ENCODE measurements at places on chromosomes 13 and 19.

DNA sequence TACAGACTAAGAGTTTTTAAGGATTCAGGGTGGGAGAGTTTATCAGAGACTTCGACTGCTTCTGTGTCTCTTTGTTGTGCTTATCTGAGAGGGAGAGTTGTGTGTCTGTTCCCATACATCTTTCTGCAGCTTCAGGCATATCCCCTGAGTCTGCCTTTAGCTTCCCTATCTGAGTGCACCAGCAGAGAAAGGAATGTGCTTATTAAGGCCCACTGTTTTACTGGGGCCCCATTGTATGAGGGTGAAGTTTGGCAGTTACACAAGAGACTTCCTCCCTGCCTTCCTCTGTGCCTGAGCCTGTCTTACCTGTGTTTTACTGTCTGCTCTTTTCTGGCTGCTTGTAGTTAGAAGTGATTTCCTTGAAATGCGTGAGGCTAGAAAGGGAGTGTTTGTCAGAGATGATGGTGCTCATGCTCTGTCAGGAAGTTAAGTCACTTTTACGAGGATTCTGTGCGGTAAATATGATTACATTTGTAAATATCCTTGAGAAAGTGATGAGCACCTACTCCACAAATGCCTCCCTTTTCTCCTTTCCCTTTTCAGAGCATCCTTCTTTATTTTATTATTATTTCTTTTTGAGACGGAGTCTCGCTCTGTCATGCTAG is 1228.9 kb upstream of the MIR17HG start:
- no peak for DNase-seq

DNA sequence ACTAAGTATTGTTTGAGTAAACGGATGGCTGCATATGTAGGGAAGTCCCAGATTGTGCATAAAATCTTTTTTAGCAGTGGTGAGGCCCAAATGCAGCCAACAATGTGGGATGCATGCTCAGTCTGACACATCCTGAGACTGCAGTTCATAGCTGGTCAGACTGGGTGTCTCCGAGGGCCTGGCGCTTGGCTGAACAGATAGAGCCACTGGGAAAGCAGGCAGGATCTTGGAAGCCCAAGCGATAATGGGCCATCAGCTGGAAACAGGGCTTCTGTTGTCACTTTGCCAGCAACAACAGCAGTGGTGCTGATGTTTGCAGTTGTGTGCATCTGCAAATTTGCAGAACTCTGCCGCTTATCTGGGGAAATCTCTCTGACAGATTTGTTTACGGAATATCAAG is 36.1 kb downstream of the MTUS2 start:
- no peak for DNase-seq

GRCh38 chr13:90336507-90336906 is 1011.0 kb upstream of the MIR17HG start:
- no peak for DNase-seq

DNA sequence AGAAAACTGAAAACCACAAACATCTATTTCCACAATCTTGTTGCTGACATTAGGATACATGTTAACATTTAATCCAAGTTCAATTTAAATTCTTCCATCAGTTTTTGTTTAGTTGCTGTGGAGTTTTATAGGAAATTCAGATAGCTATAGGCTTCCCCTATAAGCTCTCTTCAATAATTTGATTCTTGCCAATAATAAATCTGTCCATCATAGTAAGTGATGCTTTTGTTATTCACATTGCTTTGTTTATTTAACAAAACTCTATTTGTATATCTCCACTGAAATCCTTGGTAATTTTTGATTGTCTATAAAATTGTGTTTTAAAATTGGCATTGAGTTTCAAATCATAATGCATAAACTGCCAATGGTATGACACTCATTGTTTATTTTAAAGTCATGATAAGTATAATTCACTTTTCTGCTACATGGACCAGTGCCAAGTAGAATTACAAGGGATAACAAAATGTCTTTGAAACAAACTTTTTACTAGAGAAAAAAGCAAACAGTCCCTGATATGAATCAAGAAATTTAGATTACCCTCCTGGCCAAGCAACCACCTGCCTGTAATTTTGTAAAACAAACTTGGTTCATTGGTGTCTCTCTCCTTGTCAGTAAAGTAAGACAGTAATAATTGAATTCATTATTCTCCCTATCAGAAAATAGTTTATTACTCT is 577.3 kb upstream of the GPC6 start:
- no peak for DNase-seq

DNA sequence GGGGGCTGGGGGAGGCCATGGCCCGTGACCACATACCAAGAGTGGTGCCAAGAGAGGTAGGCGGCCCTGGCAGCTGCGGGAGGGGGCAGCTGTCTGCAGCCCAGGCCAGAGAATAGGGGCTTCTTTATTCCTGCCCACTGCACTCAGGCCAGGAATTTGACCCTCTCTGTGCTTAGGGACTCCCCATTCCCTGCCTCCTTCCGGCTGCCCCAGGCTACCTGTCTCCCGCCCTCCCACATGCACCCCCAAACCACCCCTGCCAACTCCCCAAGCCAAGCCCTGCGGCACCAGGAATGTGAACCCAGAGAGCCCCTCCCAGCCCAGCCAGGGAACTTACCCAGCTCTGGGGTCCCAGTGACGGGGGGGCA is 687 bp downstream of the PLEKHA4 start:
- DNase-seq: no peak

DNA sequence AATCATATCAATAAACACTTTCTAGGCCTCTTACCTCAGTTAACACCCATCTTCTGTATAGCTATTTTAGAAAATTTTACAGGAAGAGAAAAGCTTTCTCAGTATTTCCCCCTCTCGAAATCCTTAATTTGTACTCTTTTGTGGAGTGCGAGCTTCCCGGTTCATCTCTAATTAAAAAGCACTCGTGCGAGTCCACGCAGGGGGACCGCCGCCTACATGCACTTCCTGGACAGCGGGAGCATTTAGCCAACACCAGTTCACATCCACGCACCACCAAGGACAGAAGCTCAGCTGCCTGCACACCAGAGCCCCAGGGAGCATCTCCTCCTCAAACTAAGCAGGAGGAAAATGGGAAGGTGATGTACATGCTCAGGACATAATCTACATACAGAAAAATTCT is 60.0 kb downstream of the RASA3 start:
- no peak for DNase-seq

DNA sequence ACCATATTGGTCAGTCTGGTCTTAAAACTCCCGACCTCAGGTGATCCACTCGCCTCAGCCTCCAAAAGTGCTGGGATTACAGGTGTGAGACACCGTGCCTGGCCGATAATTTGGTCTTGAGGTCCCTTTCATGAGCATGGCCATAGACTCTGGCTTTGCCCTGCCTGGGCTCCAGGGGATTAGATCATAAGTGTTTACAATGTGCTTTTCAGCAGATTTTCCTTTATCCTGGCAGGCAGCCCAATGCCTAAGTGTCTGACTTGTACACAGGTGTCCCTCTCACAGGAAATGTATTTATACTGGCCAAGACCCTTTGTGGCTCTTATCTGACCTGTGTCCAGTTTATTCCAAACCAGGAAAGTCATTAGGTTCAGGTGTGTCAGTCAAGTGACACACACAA is 15.9 kb downstream of the BCAM start:
- DNase-seq: no peak

DNA sequence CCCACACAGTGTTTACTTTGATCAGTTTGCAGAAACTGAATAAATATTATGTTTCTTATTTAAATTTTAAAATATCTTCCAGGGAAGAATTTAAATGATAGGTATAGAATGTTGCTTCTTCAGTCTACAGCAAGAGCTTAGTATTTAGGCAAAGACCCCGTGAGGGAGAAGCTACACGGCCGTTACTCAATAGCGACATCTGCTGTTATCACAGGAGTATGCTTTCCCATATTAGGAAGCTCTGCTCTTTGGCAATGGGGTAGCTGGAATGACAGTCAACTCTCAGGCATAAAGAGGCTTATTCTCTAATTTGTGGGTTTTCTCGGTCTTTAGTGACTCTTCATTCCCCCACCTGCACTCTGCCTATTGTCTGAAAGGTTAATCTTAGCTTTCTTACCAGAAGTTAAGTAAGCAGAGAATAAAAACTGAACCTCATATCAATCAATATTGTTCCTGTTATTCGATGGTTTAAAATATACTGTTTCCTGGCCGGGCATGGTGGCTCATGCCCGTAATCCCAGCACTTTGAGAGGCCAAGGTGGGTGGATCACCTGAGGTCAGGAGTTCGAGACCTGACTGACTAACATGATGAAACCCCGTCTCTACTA is 13.2 kb upstream of the LHFPL6 start:
- peak; percentile 62 for DNase-seq

DNA sequence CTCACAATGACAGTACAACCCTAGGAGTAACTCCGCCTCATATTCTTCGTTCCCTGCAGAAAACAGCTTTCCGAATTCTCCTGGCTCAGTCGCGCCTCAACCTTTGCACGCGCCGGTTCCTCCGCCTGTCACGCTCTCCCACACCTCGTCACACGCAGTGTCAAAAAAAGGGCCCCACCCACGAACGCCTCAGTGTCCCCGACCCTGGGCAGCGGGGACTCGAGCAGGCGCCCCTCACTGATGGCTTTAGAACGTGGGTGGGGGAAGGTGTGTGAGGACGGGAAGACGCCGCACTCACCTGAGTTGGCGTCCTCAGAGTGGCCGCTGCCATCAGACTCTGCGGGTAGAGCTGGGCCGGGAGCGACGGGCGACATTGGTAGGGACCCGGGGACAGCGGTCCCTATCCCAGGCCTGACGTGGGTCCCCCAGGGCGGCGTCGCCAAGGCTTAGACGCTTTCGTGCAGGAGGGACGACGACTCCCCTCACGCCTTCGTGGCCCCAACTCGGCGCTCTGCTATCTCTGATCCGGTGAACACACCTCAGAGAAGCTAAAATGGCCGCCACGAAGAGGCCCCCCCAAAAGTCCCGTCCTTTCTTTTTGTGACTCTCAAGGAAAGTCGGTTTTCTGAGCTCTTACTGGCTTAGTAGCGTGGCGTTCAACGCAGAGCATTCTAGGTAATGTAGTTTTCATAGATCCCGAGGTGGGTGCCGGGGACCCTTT is at the start of gene ZNF154:
Gene ZNF154, minus strand, starts transcription at position 564 of the 721 bp plus-strand sequence. Its CDS starts 233 bp downstream, at position 331.
- peak; percentile 50 for DNase-seq

DNA sequence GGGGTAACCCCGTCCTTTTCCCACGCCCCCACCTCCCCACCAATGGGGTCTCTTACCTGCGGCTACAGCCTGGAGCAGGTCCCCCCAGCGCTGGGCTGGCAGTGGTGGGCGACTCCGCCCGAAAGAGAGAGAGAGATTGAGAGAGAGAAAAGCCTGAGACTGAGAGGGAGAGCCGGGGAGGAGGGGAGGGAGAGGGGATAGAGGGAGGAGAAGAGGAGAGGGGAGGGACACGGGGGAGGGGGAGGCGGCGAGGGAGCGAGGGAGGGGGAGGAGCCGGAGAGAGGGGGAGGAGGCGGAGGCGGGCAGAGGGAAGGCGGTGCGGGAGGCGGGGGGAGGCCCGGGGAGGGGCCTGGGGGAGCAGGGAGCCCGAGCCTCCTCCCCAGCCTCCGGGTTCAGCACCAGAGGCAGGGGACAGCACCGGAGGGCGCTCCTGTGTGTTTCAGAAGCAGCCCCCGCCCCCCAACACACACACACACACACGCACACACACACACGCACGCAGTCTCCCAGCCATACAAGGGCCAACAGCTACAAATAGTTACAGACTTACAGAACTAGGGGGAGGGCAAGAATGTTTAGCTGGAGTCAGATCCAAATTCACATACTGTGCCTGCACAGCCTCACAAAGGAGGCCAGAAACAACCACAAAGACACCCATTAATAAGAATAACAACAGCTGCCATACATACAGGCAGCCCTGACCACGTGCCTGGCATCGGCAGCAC is at the start of gene SLC8A2:
Gene SLC8A2, minus strand, starts transcription at position 161 of the 725 bp plus-strand sequence. CDS start 5,490 bp downstream, outside the sequence.
- DNase-seq: peak; percentile 63

GRCh38 chr19:49609499-49610092 is 18.6 kb downstream of the PRR12 start:
- no peak for DNase-seq

DNA sequence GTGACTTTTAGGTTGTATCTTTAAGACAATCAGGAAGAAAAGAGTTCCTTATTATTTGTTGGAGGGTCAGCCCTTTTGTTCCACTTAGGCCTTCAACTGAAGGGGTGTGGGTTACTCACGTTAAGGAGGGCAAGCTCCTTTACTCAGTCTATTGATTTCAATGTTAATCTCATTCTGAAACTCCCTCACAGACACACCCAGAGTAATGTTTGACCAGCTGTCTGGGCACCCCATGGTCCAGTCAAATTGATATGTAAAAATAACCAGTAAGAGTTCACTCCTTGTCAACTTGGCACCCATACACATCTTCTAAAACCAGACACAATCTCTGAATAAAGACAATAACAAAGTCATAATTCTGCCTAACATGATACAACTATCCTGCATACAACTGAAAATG is 292.9 kb downstream of the KLF5 start:
- DNase-seq: no peak

- DNase-seq: no peak
These were observed 77.1 kb downstream of the FNDC3A start for GRCh38 chr13:49052813-49053212.

DNA sequence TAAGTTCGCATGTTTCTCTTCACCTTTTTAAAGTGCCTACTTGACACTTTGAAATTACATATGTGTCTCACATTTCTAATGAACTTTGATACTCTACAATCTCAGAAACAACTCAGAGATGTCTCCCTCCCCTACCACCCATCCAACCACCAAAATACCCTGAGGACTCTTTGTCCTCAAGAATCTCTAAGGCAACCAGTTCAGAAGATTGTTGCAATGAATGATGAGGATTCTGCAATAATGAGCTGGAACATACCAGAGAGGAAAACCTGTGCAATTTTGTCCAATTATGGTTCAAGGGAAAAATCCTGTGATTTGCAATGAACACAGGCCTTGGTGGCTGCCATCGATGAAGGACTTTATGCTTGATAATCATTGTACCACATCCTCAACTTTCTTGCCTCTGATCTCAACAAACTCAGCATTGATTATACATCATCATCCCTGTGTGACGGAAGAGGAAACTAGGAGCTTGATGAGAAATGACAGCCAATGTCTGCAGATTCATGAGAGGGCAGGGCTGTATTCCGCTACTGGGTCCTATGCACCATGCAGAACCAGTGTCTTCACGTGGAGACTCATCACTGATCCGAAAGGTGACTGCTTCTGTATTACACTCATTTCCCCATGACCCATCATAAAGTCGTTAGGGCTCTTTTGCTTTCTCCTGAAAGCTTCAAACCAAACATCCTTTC is 1.1 kb downstream of the FPR1 start:
- no peak for DNase-seq

DNA sequence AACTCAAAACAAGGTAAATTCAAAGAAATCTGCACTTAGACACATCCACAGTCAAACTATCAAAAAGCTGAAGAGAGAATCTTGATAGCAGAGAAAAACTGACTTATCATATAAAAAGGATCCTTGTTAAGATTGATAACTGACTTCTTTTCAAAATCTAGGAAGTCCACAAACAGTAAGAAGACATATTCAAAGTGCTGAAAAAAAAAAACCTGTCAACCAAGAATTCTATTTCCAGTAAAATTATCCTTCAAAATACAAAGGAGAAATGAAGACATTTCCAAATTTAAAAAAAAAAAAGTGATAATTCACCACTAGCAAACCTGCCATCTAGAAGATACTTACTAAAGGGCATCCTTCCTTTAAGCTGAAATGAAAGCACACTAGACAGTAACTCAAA is 15.0 kb downstream of the VWA8 start:
- DNase-seq: no peak
